Stimulated activated CD4-positive, alpha-beta T cell treated with anti-CD3 and anti-CD28 coated beads, Interleukin-1b, Interleukin-23, amount 100 ng/mL, for 1 hour (primary cell): ENCODE measurements at places on chromosomes 11 and 22.

DNA sequence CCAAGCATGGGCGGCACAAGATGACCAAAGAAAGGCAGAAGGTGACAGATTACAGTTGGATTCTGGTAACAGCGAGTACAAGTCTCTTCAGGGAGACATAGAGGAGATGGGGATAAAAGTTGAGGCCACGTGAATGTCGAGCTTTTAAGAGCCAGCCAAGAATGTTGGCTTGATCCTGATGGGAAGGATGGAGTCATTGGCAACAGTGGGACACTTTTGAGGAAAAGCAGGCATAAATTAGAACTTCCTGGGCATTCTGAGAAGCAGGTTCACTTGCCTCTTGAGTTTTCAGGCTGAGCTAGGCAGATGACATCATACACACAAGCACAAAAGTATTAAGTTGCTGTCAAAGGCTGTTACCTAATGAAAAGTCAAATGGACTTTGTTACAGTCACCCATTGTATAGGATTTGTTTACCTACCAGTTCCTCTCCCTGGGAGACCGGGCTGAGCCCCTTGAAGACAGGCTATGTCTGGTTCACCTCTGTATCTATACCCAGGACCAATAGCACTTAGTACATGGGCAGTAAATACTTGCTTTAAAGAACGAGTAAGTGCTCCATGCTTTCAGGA, 41.1 kb downstream of the TNRC6B start:
- no peak for DNase-seq

- DNase-seq = no peak
Observed at GRCh38 chr22:45515676-45516075, 13.0 kb downstream of the FBLN1 start.

- DNase-seq = no peak
Observed at GRCh38 chr22:25407226-25407858, 157.1 kb upstream of the GRK3 start.

DNA sequence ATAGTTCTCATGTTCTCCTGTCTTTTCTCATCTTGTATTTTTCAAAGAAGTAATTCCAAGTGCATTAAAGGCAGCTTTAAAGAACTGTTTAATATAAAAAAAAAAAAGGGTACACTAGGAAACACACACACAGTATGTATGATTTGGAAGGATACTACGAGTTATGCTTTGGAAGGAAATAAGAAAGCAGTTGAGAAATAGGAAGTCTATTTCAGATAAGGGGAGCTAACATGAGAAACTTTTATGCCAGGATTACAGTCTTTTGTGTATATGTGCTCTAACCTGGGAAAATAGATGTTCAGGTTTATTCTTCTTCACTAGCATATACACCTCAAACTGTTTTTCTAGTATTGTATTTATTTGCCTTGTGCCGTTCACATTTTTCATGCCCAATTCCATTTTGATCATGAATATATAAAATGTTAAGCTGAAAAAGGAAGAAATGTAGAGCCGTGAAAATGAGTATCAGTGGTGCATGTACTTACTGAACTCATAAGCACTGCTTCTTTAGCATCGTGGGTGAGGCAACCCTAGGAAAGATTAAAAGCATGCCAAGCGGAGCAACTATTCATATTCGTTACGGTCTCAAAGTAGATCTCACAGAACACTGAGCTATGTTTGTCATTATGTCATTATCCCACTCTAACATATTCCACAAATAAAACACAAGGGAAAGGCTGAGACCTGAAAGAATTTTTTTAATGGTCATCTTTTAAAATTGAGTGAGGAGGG, 59.6 kb downstream of the GUCY1A2 start:
- no peak for DNase-seq

- DNase-seq = no peak
Observed at GRCh38 chr22:26276529-26277160, 107.4 kb downstream of the SEZ6L start.
